ENCODE measurements at places on chromosomes 12 and 14.
A peak's percentile ranks its signal among the peaks of the same experiment; 100 is the strongest.

DNA sequence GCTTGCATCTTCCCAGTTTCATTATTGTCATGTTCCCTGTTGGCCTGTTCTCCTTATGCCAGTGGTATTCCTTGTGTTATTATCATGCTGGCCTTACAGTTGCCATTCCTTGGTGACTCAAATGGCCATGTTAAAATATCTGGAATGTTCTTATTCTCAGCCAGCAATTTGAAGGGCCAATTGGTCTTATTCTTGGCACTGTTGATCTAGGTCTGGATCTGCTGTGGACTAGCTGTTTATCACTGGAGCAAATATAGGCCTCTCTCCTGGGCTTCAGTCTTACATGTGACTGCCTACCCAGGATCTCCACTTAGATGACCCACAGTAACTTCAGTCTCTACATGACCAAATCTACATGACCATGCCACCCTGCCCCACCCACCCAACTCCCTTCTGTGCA is 5.4 kb downstream of the CIPC start:
- DNase-seq, result no peak

GRCh38 chr12:106655577-106655976 is 72.8 kb downstream of the RFX4 start:
- no peak for DNase-seq

GRCh38 chr12:19085090-19085489 is 44.4 kb upstream of the PLEKHA5 start:
- no peak for DNase-seq

GRCh38 chr12:11709513-11709912 is 60.0 kb downstream of the ETV6 start:
- no peak for DNase-seq

- DNase-seq, result no peak
These were observed 270.4 kb downstream of the NEDD1 start for GRCh38 chr12:97177481-97177880.

GRCh38 chr12:109943811-109944210 is 43.7 kb downstream of the TCHP start:
- no peak for DNase-seq

DNA sequence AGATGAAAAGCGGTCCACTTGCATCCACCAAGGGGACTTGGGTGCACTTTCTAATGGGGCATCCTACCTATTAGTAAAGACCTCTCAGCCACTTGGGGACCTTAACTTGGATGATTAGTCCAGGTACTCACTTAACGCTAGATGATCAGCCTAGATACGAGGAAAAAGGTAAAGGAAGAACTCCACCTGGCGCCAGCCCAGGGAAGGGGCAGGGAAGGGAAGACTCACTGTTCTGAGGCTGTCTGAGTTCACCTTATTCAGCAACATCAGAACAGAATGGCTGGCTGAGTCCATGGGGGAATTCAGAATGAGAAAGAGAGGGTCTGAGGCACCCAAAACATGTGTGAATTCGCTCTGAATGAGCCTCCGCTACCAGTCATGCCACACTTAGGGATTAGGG is 7.1 kb downstream of the IL22 start:
- no peak for DNase-seq

DNA sequence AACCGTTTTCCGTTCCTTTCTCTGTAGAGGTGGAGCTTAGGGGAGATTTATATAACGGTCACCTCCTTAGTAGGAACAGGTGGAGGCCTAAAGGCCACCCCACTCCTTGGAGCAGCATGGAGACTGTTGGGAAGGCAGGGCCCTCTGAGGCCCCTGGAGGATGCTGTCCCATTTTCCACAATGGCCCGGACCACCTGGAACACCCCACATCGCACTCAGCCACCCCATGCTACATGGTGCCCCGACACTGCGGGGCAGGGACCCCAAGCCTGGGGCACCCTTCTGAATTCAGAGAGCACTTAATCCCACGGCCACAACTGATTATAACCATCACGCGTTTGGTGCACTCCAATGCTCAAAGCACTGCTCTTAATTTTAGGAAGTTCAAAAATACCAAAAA is 41.4 kb downstream of the C14orf132 start:
- DNase-seq, result no peak

DNA sequence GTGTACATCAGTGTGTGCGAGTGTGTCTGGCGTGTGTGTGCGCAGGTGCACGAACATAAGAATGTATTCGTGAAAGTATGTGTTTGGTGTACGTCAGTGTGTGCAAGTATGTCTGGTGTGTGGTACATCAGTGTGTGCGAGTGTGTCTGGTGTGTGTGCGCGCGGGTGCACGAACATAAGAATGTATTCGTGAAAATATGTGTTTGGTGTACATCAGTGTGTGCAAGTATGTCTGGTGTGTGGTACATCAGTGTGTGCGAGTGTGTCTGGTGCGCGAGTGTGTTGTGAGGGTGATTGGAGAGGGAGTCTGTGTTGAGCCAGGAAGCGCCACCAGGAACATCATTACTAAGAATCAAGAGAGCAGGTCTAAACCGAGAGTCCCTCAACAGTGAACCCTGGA is 143.8 kb downstream of the BCL11B start:
- DNase-seq, result no peak

DNA sequence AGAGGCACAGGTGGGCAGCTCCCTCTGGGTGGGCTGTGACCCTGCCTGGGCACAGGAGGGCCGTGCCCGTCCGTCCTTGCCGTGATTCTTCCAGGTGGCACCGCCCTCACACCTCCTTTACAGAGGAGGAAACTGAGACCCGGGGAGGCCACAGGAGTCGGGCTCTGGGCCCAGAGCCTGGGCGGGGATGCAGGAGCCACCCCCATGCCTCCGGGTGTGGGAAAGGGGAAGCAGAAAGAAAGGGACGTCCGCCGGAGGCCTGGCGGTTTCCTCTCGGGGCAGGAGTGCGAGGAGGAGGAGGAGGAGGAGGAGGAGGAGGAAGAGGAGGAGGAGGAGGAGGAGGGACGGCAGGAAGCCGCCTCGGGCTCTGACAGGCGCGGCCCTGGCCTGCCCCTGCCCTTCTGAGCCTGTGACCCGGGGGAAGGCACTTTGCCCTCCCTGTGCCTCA is 23.0 kb downstream of the SH2B3 start:
- DNase-seq, result no peak

- no peak for DNase-seq
These were observed 81.0 kb downstream of the ETV6 start for GRCh38 chr12:11730299-11731041.

GRCh38 chr12:114241973-114242434 is 163.9 kb downstream of the TBX5 start:
- no peak for DNase-seq

- peak; percentile 50 for DNase-seq
These were observed 16.7 kb downstream of the CHST11 start for GRCh38 chr12:104473374-104473983.

GRCh38 chr14:101179691-101180211 is 276.2 kb upstream of the RTL1 start:
- no peak for DNase-seq

DNA sequence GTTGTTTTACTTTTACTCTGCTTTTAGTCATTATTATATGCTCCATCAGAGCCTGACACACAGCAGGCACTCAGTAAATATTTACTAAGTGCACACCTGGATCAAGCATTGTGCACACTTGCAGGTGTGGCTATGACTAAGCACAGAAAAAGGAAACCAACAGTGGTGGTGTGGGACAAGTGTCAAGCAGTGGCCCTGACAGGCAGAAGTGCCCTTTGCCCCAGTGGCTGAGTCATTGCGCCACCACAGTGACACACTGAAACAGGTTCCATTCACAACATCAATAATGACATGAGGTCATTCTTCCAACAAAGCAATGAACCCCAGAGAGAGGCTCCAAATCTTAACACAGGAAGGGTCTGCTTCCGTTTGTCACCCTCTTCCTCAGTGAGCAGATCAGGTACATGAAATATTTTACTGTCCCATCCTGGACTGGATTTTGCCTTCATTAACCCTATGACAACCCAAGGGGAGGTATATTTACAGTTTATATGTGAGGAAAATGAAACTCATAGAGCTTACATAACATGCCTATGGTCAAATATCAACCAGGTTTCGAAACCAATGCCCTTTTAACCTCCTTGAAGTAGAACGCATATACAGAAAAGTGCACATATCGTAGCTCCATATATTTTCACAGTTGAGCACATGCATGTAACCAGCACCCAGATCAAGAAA is 82.6 kb upstream of the GTF2A1 start:
- no peak for DNase-seq

- no peak for DNase-seq
These were observed 32.2 kb downstream of the TESC start for GRCh38 chr12:117067016-117067415.

- no peak for DNase-seq
These were observed 64.1 kb downstream of the PPM1A start for GRCh38 chr14:60313093-60313492.

- no peak for DNase-seq
These were observed 5.3 kb upstream of the DICER1 start for GRCh38 chr14:95162641-95163040.

GRCh38 chr12:15772405-15773018 is 16.7 kb downstream of the EPS8 start:
- no peak for DNase-seq

- no peak for DNase-seq
These were observed 369.6 kb downstream of the ATP23 start for GRCh38 chr12:58310809-58311622.

- no peak for DNase-seq
These were observed 56.5 kb downstream of the ITPK1 start for GRCh38 chr14:93059260-93059659.

GRCh38 chr12:2547273-2548044 is 247.3 kb upstream of the FKBP4 start:
- no peak for DNase-seq

- DNase-seq, result no peak
These were observed 10.9 kb upstream of the TRPV4 start for GRCh38 chr12:109844091-109844490.

DNA sequence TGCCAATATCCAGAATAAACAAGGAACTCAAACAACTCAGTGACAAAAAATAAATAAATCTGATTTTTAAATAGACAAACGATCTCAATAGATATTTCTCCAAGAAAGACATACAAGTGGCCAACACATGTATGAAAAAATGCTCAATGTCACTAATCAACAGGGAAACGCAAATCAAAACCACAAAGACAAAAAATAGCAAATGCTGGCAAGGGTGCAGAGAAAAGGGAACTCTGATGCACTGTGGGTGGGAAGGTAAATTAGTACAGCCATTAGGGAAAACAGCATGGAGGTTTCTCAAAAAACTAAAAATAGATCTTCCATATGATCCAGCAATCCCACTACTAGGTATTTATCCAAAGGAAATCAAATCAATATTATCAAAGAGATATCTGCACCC is 3.5 kb upstream of the EIF5 start:
- DNase-seq, result no peak

GRCh38 chr14:26841920-26842741 is 244.3 kb upstream of the NOVA1 start:
- DNase-seq, result no peak

- DNase-seq, result no peak
These were observed 55.5 kb downstream of the CHGA start for GRCh38 chr14:92978229-92979021.

- no peak for DNase-seq
These were observed 333.8 kb downstream of the PDZRN4 start for GRCh38 chr12:41521872-41522379.

DNA sequence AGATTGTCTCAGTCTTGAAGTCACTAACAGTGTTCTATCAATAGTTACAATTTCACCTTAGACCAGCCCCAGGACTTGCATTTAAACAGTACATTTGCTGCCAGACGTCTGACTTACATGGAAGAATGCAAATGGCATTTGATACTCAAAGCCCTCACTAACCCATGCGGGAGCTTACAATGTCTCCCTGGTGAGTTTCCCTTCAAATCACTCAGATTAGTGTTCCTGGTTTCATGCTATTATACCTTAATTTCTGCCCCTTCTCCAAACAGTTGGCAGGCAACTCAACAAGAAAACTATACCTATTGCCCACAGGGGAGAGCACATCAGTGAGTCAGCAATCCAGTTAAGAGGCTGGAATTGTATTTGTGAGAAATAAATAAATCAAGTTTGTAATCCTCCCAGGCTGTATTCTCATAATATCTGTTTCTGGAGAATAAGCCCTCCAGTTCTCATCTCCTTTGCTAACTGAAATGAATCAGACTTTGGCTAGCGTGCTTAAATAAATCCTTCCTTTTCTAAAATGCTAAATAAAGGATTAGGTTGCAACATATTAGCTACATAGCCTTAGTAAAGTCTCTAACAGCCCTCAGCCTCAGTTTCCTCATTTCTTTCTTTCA is 23.7 kb downstream of the GSTZ1 start:
- no peak for DNase-seq

- DNase-seq, result no peak
These were observed 12.1 kb downstream of the SNRPF start for GRCh38 chr12:95870897-95871296.

- no peak for DNase-seq
These were observed 113.3 kb upstream of the AMIGO2 start for GRCh38 chr12:47193066-47193465.
